ENCODE measurements at places on chromosomes 1 and 21.

GRCh38 chr1:181669246-181669645 lies 185.9 kb downstream of the CACNA1E start:
- DNase-seq: no peak

DNA sequence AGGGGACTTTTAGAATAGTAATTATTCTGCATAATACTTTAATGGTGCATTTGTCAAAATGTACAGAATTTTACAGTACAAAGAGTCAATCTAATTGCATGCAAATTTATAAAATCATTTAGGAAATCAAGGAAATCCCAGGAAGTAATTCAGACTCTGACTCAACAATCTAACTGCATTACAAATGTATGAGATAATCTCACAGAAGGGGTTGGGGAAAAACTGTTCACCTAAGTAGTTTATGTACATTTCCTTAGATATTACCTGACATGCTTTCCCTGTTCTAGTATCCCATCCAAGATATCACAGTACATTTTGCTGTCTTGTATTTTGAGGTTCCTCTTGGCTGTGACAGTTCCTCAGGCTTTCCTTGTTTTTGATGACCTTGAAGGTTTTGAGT lies 4.7 kb downstream of the CRB1 start:
- DNase-seq: no peak

- no peak for DNase-seq
These were observed 68.7 kb upstream of the FAM3B start for GRCh38 chr21:41247561-41248545.

DNA sequence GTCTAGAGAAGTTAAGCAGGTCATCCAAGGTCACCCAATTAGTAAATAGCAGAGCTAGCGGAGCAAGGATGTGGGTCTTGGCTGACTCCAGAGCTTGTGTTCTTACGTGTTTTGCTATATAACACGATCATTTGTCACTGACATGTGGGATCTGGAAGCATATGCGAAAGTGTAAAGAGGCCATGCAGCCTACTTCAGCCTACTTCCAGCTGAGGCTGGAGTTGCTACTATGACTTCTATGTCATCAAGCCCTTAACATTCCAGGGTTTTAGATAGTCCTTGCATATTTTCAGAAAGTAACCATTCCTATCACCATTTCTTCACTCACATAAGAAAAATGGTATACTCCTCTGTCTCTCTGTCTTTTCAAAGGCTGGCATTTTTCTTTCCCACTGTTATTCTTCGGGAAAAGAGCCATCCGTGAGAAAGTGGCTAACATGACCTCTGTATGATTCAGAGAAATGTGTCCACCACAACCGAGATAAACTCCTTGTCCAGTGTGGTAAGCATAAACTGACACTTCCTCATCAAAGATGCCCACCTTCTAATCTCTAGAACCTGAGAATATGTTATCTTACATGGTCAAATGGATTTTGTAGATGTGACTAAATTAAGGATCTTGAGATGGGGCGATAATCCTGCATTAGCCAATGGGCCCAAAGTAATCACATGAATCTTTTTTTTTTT lies 24.0 kb upstream of the ABL2 start:
- no peak for DNase-seq

DNA sequence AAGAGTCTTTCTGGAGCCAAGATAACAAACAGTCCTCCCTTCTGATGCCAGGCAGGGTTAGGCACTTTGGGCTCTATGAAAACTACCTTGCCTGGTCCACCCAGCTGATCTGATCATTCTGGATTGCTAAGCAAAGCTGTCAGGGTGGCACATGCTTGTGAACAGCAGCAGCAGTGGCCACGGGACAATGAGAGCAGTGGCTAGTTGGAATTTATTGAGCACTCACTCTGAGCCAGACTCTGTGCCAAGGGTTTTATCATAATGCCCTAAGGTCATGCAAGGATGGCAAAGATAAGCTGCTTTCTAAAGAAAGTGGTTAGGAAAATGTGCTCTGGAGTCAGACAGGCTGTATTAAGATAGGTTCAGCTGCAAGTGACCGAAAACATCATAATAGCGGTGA lies 390.4 kb upstream of the VAMP3 start:
- DNase-seq: no peak

GRCh38 chr1:2529784-2530512 lies at the start of gene HES5:
Gene HES5 (minus strand): TSS chr1:2530263. CDS start chr1:2530164, 99 bp downstream.
- peak; percentile 58 for DNase-seq

- no peak for DNase-seq
These were observed 340.1 kb downstream of the SETD4 start for GRCh38 chr21:35720208-35720731.

GRCh38 chr1:217315346-217315745 lies 315.5 kb downstream of the GPATCH2 start:
- no peak for DNase-seq

GRCh38 chr1:156748670-156749418 lies 2.6 kb downstream of the HDGF start:
- no peak for DNase-seq

DNA sequence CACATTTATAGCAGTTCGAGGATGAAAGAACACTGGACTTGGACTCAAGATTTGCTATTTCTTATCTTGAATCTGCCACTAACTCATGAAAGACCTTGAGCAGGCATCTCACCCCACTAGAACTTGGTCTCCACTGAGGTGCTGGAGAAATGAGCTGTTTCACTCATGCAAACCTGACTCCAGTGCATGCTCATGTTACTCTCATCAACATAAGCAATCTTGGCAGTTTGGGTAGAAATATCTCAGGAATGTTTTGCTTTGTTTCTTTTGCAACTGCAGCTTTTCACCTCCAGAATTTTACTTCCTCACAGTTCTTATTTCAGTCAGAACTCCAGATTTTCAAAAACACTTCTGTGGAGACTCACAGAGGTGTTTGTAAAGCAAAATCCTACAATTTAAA lies 46.2 kb upstream of the DAB1 start:
- DNase-seq: no peak
